ENCODE measurements at places on chromosomes 6 and 20. TPM values are rescaled to one million over a fixed set of nuclear protein-coding genes. Genes with fewer than 3 reads are reported as not detected.
A peak's percentile ranks its signal among the peaks of the same experiment; 100 is the strongest.

GRCh38 chr6:106977246-106977645 is 2.7 kb upstream of the CD24 start:
- DNase-seq: no peak

HSPA12B gene
- 1.1 TPM for polyA plus RNA-seq

TFAP2C gene
- 9.6 TPM for polyA plus RNA-seq

PHF3 gene
- 13.9 TPM for polyA plus RNA-seq

OR2B6 gene
- polyA plus RNA-seq: 0.18 TPM

DNA sequence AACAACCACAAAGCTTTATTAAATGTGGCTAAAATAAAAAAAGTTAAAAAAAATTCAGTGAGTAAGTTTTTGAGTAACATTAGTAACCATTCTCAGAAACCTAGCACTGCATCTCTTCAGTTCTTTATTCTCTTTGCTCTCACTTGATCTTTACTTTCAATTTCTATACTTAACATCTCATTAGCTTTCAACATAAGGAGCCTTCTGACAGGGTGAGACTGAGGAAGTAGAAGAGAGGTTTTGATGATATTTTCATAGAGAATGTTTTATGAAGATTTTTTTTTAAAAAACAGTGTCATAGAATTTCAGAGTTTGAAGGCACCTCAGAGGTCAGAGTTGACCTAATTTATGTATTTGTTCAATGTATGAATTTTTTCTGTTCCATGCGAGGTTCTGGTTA is 60.8 kb downstream of the FAM83B start:
- DNase-seq: no peak

GRCh38 chr20:62628691-62629090 is 13.6 kb upstream of the SLCO4A1 start:
- DNase-seq: peak; percentile 18

- no peak for DNase-seq
These were observed 81.9 kb upstream of the E2F3 start for GRCh38 chr6:20319520-20320357.

GRCh38 chr6:69111301-69111700 is 476.2 kb downstream of the ADGRB3 start:
- DNase-seq: no peak

DNA sequence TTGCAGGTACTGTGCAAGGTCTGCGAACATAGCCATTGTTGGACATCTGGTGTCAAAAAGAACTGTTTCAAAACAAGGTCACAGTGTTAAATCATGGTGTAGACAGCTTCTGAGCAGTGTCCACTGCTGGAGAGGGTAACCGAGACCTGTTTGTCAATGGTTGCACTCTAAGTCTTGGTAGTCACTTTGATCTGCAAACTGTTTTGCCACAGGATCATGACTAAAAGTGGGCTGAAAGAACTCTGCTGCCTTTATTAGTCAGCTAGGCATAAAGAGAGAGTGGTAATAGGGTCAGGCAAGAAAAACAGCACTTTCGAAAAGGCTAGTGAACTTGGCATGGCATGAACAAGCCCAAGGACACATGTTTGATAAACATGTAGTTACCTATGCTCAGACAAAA is 552.3 kb upstream of the CITED2 start:
- DNase-seq: no peak

DNA sequence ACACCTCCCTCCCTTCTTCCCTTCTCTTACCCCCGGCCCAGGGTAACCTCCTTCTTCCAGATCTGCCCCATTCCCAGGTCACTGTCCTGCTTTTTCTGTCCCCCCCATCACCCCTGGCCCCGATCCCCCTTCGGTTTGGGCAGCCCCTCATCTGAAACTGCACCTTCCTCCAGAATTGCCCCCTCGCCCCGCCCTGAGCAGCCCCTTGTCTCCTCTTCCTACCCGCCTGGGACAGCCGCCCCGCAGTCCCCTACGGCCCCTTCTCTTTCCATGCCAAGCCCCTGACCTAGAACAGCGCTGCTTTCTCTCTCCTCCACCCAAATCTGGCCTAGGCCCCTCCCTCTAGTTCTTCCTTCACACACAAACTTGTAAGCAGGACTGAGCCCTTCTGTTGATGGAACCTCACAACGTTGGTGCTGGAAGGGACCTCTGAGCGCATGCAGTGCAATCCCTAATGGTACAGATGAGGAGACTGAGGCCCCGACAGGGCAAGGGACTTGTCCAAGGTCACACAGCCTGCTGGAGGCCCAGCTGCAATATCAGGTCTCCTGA is 630 bp downstream of the PPP2R5D start:
- DNase-seq: no peak

EEF1A2 gene
- polyA plus RNA-seq: 128 TPM

SPINT4 gene
- polyA plus RNA-seq: not detected

TREML1 gene
- not detected for polyA plus RNA-seq

DNA sequence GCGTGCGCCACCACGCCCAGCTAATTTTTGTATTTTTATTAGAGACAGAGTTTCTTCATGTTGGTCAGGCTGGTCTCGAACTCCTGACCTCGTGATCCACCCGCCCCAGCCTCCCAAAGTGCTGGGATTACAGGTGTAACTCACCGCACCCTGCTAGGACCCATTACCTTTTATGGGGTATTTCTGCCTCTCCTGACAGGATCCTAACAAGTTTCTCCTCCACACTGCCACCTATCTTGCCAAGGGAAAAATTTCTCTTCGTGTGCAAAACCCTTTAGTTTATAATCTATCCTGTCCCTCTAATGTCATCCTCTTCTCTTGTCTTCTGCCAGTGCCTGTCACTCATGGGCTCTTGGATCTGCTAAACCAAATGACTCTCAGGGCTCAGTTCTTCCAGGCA is 1.9 kb downstream of the STMND1 start:
- DNase-seq: peak; percentile 21

GRCh38 chr6:128070406-128070805 is 169.5 kb upstream of the THEMIS start:
- no peak for DNase-seq

- DNase-seq: no peak
These were observed 49.4 kb downstream of the TRAM2 start for GRCh38 chr6:52527436-52527835.

- no peak for DNase-seq
These were observed 47.4 kb downstream of the ADNP start for GRCh38 chr20:50883856-50884255.

DNA sequence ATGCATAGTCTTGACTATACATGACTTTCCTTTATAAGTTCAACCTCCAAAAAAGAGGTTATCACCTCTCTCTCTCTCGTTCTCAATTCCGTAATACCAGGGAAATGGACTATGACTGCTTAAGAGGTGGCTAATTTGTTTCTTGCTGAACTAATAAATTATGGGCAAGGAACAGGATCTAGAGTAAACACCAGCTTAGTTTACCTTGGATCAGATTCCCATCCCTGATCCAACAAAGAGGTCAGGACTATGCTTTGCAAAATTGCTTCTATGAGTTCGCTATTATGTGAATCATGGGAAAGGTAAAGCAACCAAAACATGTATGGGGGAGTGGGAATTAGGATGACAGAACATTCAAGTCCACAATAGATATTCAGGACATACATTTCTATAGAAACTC is 630.7 kb downstream of the HACE1 start:
- DNase-seq: no peak

MEI4 gene
- not detected for polyA plus RNA-seq

TOX2 gene
- polyA plus RNA-seq: 7.2 TPM

LIN28B gene
- 3.0 TPM for polyA plus RNA-seq

- no peak for DNase-seq
These were observed 247.7 kb downstream of the GMDS start for GRCh38 chr6:1997702-1998101.

BFSP1 gene
- 5.8 TPM for polyA plus RNA-seq

DNA sequence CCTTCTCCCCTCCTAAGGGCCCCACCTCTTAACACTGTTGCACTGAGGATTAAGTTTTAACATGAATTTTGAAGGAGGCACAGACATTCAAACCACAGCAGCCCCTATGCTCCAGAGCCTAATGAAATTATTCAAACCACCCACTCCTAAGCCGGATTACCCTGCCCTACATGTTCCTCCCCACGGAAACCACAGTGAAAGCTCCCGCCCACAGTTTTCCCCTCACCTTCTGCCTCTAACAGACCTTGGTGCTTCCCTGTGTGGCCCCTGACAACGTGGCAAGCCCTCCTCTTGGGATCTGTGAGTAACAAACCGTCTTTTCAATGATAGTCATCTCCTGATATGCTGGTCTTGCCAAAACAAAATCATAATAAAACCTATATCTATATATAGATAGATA is 74.8 kb downstream of the RIN2 start:
- DNase-seq: no peak

JPH2 gene
- polyA plus RNA-seq: 3.4 TPM

RNF144B gene
- polyA plus RNA-seq: 0.36 TPM

MBOAT1 gene
- 1.8 TPM for polyA plus RNA-seq

All from A549 (cell line).